Tibial nerve (tissue), 4 donors: ENCODE measurements at places on chromosomes 1 and 21.

GRCh38 chr1:30675761-30676160, 47.6 kb downstream of the MATN1 start:
- no peak for DNase-seq

DNA sequence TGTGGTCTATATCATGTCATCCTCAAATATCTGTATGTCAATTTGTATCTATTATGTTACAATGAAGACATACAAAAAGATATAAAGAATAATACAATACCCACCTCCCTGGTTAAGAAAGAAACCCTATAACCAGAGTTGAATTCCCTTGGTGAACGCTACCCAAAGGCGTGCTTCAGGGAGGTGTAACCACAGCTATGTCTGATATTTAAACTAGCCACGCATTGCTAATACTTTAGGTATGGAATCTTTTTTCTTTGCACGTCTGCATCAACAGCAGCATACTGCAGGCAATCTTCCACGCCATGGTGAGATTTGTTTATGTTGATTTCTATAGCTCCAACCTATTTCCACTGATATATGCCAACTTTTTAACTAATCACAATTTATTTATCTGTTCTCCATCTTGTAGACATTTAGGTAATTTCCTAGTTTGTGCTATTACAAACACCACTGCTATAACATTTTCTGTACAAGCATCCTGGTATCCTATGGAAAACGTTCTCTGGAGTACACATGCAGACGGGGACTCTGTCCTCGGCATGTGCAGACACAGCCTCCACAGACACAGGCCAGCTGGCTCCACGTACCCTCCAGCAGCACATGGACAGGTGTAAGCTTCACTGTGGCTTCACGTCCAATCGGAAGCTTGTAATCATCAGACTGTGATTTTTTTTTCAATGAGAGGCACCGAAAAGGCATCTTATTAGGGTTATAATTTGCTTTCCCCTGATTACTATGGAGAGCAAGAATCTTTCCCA, 58.5 kb downstream of the HSF2BP start:
- DNase-seq, result no peak

- no peak for DNase-seq
Measured at GRCh38 chr1:19945914-19946313, 22.5 kb upstream of the PLA2G2E start.

DNA sequence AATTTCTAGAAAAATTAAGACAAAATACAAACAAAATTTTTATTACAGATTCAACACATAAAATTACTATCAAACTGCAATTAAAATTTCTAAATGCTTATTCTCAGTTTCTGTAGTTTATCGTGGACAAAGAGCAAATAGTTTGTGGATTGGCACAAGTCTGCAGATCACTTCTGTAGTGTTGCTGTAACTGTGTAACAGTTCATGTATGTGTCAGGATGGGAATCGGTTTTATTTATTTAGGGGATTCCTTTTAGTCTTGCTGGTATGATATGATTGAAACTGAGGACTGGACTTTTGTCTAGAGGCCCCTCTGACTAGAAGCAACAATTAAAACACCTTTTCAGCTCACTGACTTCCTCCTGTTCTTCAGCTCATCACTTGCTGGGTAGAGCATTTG, 60.8 kb downstream of the LRIG2 start:
- DNase-seq, result no peak

- DNase-seq, result no peak
Measured at GRCh38 chr1:222064388-222065211, 322.7 kb upstream of the DUSP10 start.

DNA sequence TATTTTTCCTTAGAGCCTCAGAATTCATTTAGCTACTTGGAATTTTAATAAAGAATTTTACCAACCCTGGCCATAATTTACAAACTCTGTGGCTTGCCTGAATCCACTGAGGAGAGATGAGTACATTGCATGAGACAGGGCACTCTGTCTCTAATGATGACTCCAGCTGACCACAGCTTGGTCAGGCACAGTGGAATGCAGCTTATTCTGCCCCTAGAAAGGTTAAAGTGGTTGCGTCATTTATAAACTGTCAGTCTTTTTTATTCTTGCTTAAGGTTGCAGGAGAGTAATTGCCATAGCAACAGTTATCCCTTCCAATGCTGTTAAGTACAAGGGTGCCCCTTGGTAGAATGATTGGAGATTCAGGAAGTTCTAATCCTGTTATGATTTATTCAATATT, 28.3 kb downstream of the PDE4B start:
- DNase-seq, result no peak

DNA sequence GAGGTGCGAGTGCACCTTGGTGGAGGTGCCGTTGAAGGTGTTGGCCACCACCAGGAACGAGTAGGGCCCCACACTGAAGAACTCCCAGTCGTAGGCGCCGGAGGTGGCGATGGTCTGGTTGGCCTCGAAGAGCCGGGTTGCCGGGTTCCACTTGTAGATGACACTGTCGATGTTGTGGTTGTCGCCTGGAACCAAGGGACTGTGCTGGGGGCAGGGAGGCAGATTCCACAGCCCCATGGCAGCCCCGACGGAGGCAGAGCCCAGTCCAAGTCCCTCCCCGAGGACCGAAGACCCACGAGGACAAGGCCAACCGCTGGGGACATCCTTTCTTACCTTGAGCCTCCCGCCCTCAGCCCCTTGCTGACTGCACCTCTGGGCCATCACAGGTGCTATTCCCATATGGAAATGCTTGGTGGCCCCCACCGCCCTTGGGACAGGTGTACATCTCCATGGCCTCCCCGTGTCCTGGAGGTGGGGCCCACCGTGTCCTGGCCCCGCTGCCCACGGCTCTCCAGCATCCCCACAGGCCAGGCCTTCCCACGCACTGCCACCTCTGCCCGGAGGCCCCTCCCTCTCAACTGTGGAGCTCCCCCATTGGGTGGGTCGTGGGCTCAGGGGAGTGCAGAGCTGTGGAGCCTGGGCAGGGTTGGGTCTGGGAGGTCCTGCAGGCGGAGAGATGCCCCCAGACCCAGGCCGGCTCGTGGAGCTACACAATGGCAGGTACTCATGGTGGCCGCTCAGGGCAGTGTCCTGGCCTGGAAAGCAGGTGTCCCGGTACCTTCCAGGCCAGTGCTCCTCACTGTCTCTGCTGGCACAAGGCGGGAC, 17.9 kb downstream of the KRTAP10-1 start:
- no peak for DNase-seq

DNA sequence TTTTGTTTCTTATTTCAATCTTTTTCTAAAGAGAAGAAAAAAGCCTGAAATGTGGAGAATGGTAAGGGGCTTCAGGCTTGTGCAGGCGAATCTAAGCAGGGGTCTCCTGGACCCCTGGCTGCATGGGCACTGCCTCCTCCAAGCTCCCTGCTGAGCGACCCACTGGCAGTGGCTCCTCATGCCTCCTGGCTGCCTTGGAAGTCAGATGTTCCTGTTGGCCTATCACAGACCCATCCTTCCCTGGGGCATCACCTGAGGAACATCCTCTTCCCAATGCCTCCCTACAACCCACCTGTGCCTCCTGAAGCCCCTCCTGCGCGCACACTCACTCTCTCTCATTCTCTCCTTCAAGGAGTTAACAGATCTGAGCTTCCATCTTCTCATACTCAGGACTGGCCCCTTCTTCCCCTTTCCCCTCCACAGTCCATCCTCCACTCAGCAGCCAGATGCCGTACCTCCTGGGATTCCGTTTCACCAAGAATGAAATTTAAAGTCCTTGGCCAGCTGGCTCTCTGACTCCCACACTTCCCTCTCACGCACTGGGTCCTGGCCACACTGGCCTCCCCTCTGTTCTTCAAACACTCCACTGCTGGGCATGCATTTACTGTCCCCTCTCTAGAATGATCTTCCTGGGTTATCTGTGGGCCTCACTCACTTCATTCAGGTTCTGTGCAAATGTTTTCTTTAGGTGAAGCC, 41.7 kb downstream of the AZIN2 start:
- no peak for DNase-seq

- no peak for DNase-seq
Measured at GRCh38 chr1:65319754-65320153, 10.4 kb downstream of the DNAJC6 start.

DNA sequence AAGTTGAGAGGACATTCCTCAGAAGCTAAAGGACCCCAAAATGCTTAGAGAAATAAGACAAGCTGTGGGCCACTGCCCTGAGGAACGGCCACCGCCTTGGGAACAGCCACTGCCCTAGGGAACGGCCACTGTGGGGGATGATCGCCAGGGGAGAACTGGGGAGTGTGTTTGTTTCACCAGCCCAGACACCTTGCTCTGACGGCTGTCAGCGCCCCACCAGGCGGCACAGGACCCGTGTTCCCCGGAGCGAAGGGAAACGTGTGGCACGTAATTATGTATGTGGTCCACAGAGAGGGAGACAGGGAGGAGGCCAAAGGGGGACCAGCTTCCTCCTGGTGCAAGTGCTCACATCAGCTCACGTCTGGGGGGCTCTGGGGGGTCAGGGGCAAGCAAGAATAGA, 45.8 kb upstream of the RIPK4 start:
- DNase-seq, result no peak

- no peak for DNase-seq
Measured at GRCh38 chr1:218658269-218658668, 313.1 kb downstream of the TGFB2 start.

DNA sequence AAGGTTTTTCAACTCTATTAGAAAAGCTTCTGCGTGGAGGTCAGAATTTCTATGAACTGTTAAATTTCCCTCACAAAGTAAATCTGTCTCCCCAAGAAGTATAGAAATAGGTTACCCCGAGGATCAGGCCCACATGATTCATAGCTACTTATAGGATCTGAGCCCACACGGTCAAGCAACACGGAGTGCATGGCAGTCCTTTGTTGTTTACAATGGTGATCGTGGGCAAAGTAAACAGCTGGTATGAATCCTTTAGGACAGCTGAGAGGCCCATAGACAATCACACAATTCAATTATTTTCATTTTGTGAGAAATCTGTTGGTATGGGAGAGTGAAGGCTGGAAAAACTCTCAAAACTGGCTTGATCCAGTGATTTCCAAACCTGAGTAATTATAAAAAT, 58.9 kb upstream of the RCOR3 start:
- DNase-seq, result no peak

GRCh38 chr1:225881081-225881958, 860 bp downstream of the TMEM63A start:
- peak; percentile 28 for DNase-seq

DNA sequence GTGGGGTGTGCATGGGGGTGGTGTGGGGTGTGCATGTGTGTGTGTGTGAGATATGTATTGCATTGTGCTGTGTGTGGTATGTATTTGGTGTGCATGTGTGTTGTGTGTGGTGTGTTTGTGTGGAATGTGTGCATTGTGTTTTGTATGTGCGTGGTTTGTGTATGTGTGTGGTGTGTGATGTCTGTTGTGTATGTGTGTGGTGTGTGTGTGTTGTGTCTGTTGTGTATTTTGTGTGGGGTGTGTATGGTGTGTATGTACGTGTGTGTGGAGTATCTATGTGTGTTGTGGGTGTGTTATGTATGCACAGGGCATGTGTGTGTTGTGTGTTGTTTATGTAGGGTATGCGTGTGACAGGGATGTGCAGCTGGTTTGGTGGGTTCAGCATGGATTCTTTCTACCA, 67.8 kb upstream of the COG2 start:
- DNase-seq, result no peak

DNA sequence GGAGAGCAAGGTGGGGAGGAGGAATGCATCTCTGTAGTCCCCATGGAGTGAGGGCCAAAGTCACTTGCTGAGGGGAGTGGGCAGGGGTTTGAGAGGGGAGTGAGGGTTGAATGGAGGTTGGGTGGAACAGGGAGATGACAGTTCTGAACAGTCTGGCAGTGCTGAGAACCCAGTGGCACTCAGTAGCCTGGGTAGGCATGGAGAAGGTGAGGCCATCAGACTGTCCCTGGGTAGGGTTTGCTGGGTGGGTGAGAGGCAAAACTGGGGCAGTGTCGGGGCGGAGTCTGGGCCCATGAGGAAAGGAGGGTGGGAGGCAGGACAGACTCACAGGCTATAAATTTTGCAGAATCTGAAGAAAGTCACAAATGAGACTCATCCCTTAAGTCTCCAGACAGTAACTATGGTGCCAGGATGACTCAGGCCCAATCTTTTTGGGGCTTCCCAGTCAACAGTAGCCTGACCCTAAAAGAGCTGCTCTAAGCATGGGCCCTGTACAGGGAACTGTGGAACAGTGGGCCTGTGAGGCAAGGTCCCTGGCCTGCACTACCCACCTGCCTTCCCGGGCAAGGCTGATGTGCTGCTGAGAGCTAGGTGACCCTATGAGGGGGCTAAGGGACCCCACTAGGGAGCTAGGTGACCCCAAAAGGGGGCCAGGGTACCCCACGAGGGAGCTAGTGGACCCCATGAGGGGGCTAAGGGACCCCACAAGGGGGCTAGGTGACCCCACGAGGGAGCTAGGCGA, 51.0 kb upstream of the DMRTB1 start:
- no peak for DNase-seq

DNA sequence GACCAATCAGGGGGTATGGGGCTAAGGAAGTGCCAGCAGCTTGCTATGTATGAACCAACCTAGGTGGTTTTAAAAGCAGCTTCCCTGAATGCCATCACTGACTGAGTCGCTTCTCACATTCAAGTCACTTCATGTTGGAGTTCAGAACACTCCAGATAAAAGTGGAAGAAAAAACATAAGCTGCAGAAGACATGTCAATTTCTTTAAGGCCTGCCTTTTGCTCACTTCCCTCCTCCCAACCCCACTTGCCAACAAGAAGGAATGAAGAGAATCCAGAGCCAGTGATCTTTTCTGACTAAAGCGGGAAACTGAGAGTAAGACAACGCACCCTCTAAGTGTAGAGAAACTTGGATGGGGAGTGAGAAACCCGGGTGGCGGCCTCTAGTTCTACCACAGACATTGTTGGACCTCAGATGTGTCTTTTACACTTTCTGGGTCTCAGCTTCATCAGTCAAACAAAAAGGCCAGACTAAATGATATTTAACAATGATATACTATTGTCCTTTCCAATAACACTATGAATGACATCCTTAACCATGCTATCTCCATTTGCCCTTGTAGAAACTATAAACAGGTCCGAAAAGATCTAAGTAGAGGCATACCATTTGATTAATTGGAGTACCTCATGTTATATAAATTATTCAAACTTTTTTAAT, 54.1 kb downstream of the LUZP1 start:
- DNase-seq, result no peak

DNA sequence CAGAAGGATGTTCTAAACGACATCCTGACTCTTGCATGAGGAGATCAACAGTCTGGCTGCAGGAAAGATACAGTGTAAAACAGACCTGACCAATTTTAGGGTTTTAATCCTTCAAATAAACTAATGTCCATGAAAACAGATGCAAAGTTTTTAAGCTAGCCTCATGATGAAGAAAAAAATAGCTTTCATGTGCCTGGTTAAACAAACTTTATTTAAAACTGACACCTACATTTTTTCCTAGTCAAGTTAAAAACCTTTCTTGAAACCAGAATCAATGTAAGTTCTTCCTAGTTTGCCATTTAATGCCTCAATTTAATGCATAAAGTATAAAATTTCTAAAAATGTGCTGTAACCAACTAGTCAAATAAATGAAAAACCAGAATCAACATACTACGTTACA, 2.9 kb downstream of the WDR26 start:
- no peak for DNase-seq

DNA sequence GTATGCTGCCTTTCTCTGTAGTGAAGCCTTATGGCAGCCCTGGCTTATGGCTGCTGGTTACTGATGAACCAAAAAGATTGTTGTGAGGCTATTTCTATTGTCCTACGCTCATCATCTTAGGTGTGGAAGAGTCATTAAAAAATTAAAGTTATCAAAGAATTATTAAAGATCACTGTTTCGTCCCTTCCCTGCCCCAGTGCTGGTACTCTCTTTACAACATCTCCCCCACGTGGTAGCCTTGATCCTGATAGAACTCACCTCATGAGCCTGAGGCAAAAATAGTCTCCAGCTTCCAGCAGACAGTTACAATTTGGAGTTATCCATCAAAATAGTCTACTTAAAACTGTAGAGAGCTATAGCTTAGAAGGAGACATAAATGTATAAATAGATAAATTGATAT, 201.5 kb downstream of the S1PR1 start:
- DNase-seq, result no peak

- no peak for DNase-seq
Measured at GRCh38 chr1:47703981-47704596, 266.2 kb downstream of the FOXD2 start.
